GM23248 (cell line): ENCODE measurements at places on chromosomes 12 and 14.

- H3K4me1 ChIP-seq = peaks cover 15% of the 10 kb centered on the region
- peak overlapping the region; percentile 94 for H3K27ac ChIP-seq
- H3K36me3 ChIP-seq = peaks cover 6% of the 10 kb centered on the region; the same call in 1 of the 2 replicates
- no peaks in the 10 kb centered on the region for H3K27me3 ChIP-seq
- peak; percentile 66 for DNase-seq
These were observed 1.0 kb downstream of the RNF41 start for GRCh38 chr12:56220611-56221231.

DNA sequence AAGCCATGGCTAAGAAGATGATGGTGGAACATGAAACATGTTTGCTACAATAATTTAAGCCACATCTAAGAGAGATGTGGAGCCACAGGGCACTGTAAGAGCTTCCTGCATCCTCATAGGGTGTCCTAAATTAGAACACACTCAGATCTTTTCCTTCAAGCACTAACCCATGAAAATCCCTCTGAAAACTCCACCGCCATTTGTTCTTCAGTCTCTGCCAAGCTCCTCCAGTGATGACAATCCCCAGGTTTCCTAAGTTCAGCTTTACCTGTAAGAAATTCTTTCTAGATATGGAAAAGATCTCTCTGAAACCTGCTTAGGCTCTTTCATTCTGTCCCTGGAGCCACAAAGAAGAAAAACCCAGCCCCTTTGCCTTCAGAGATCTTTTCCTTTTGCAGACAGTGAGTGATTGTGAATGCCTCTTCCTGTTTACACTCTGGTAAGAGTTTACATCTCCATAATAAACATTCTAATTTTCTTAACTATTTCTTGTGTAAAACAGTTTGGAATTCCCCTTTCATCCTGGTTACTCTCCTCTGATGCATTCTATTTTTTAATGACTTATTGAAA is 907.2 kb downstream of the VRK1 start:
- no peaks in the 10 kb centered on the region for H3K4me1 ChIP-seq
- H3K27ac ChIP-seq = no peak overlapping the region
- no peak for DNase-seq
- no peak overlapping the region for H3K4me3 ChIP-seq

GRCh38 chr12:24902511-24903328 is 46.2 kb downstream of the BCAT1 start:
- H3K4me1 ChIP-seq = peaks cover 58% of the 10 kb centered on the region
- H3K36me3 ChIP-seq = 0 out of 2 replicates have a peak, but pooled peaks cover 4% of the 10 kb centered on the region
- no peaks in the 10 kb centered on the region for H3K27me3 ChIP-seq
- H3K4me3 ChIP-seq = peak overlapping the region; percentile 76
- H3K27ac ChIP-seq = peak overlapping the region; percentile 30; the same call in 1 of the 2 replicates

DNA sequence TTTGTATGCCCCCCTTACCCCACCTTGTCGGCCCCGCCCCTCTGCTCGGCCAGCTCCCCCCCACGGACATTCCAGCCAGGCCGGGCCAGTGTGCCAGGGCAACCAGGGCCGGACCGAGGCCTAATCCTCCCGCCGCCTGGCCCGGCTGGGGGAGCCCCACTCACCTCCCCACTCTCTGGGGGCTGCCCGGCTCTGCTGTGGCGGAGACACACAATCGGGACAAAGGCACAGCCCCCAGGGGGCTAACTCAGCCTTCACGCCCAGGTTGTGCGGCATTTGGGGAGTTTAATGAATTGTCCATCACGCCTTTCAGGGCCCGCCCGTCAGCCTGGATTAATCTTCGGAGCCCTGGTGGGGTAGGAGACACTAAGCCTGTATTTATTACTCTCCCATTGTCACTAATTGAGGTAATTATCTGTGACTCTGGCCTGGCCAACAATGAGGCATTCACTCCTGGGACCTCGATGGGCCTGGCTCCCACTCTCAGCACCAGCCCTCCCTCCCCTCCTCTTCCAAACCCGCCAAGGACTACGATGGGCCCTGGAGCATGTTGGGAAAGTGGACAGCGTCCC is 8.7 kb downstream of the WNT1 start:
- peaks cover 59% of the 10 kb centered on the region for H3K27me3 ChIP-seq
- DNase-seq = no peak
- no peak overlapping the region for H3K27ac ChIP-seq
- no peaks in the 10 kb centered on the region for H3K36me3 ChIP-seq
- no peak overlapping the region for H3K4me3 ChIP-seq

DNA sequence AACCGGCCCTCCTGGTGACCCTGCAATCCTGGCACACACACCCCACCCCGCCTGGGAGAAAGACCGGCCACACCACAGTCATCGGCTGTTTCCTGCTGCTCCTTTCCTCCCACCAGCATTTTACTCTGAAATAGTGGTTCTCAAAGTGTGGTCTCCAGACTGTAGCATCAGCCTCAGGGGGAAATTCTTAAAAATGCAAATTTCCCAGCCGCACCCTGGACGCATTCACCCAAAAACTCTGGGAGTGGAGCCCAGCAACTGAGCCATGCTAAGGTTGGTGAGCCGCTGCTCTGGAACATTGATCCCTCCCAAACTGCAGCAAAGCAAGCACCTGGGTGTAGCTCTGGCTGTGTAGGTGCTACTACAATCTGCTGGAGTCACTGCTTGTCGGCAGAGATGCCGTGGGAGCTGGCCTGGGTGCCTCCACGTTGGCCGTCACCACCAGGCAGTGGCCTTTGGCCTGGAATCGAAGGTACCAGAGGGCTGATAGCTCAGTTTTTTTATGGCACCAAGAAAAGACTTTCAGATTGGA is 38.4 kb upstream of the BCL2L14 start:
- no peaks in the 10 kb centered on the region for H3K4me1 ChIP-seq
- DNase-seq = no peak
- no peaks in the 10 kb centered on the region for H3K27me3 ChIP-seq
- H3K36me3 ChIP-seq = no peaks in the 10 kb centered on the region
